ENCODE measurements at places on chromosomes 5 and 9. TPM values are rescaled to one million over a fixed set of nuclear protein-coding genes. Genes with fewer than 3 reads are reported as not detected.

DNA sequence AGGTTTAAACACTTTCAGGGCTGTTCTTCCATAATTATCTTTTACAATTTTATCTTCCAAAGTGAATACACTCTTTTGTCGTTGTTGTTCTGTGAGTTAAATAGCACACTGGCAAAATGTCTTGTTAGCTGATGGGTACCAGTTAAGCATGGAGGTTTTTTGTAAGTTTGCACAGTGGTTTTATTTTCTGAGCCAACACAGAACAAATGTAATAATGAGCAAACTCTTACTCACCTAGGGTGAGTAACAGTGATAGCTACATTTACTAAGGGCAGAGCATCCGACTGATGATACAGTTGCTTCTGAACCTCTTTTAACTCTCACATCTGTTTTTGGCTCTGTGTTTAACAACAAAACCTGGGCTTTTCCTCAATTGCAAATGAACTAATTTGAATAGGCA lies 103.2 kb downstream of the CTNND2 start:
- no peaks in the 10 kb centered on the region for H3K4me1 ChIP-seq
- no peak for DNase-seq
- H3K36me3 ChIP-seq = no peaks in the 10 kb centered on the region
- no peak overlapping the region for H3K4me3 ChIP-seq

Gene ENG
- 4.0 TPM for total RNA-seq

- no peaks in the 10 kb centered on the region for H3K36me3 ChIP-seq
- no peak overlapping the region for H3K4me3 ChIP-seq
- DNase-seq = no peak
- H3K27me3 ChIP-seq = no peaks in the 10 kb centered on the region
- no peaks in the 10 kb centered on the region for H3K4me1 ChIP-seq
- no peak overlapping the region for H3K27ac ChIP-seq
Observed at GRCh38 chr5:77791926-77792325, 15.8 kb upstream of the TBCA start.

DNA sequence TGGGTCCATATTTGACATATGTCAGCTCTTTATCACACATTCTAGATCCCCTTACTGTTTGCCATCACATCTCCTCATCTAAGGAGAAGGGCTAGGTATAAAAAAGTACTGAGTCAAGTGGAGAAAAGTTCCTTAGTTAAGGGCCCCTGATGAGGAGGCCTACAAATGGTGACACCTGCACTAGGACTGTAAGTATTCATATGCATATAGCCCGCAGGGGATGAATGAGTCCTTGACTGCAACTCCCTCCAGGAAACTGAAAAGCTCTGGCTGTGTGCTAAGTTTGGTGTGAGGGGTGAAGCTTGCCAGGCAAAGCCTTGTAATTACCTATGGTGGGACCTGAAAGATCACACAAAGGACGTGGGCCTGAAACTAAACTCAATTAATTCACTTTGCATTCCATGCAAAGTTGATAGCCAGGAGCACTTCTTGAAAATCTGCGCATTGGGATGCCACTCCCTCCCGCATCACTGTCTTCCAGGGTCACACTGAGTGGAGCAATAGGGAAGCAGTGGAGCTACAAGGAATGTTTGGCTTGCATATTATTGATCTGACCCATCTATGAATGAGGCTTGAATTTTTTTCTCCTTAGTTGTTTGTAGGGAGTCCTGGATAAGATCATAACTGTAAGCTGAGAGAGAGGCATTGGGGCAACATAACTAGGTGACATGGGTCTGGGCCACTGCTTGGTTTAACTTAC lies 11.9 kb upstream of the EQTN start:
- no peaks in the 10 kb centered on the region for H3K36me3 ChIP-seq
- peaks cover 4% of the 10 kb centered on the region for H3K4me1 ChIP-seq
- no peak overlapping the region for H3K27ac ChIP-seq
- H3K27me3 ChIP-seq = no peaks in the 10 kb centered on the region
- DNase-seq = peak; percentile 53
- H3K4me3 ChIP-seq = no peak overlapping the region

- no peak for DNase-seq
- peaks cover 12% of the 10 kb centered on the region for H3K36me3 ChIP-seq
- no peaks in the 10 kb centered on the region for H3K27me3 ChIP-seq
- H3K27ac ChIP-seq = no peak overlapping the region
- no peak overlapping the region for H3K4me3 ChIP-seq
- peaks cover 7% of the 10 kb centered on the region for H3K4me1 ChIP-seq
Observed at GRCh38 chr5:131323378-131323777, 59.5 kb downstream of the CDC42SE2 start.

DNA sequence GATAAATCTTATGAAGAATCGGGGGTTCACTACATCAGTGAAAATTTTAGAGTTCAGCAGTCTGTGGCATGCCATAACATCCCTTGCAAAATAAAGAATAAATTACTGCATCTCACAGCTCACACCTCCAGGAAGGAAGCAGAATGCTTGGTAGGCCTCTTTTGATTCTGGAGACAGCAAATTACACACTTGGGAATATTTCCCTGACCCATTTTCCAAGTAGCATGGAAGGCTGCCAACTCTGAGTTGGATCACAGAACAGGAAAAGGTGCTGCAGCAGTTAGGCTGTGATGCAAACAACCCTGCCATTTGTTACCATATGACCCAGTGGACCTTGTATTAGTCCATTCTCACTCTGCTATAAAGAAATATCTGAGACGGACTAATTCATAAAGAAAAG lies 293.5 kb downstream of the ASTN2 start:
- peaks cover 10% of the 10 kb centered on the region for H3K4me1 ChIP-seq
- no peaks in the 10 kb centered on the region for H3K27me3 ChIP-seq
- H3K4me3 ChIP-seq = no peak overlapping the region
- no peak for DNase-seq

GRCh38 chr9:126292736-126293521 lies 33.7 kb upstream of the MVB12B start:
- H3K27me3 ChIP-seq = no peaks in the 10 kb centered on the region
- H3K36me3 ChIP-seq = no peaks in the 10 kb centered on the region
- H3K27ac ChIP-seq = no peak overlapping the region
- no peak for DNase-seq
- H3K4me3 ChIP-seq = no peak overlapping the region
- H3K4me1 ChIP-seq = no peaks in the 10 kb centered on the region

Gene FLT4
- 5.0 TPM for total RNA-seq

DNA sequence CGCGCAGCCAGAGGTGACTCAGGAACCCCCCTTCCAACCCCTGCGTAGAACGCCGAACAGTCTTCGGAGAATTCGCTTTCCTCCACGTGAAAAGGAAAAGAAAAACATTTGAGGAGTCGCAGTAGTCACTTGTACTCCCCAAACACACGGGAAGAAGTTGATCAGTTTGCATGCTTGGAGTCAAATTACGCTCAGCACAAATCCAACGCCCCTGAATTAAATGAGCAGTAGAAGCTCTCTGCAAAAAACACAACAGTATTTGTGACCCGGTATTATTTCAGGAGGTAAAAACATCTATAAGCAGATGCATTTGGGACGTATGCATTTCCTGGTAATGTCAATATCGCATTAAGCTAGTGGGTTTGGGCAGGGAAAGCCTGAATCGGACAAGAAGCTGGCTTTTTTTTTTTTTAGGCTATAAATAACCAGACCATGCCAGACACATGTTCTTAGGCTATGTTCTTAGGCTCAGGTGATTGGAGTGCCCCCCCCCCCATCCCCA lies 854 bp upstream of the ARL15 start:
- H3K36me3 ChIP-seq = no peaks in the 10 kb centered on the region
- no peak overlapping the region for H3K27ac ChIP-seq
- H3K4me1 ChIP-seq = peaks cover 17% of the 10 kb centered on the region
- H3K27me3 ChIP-seq = peaks cover 19% of the 10 kb centered on the region
- DNase-seq = peak; percentile 54

DNA sequence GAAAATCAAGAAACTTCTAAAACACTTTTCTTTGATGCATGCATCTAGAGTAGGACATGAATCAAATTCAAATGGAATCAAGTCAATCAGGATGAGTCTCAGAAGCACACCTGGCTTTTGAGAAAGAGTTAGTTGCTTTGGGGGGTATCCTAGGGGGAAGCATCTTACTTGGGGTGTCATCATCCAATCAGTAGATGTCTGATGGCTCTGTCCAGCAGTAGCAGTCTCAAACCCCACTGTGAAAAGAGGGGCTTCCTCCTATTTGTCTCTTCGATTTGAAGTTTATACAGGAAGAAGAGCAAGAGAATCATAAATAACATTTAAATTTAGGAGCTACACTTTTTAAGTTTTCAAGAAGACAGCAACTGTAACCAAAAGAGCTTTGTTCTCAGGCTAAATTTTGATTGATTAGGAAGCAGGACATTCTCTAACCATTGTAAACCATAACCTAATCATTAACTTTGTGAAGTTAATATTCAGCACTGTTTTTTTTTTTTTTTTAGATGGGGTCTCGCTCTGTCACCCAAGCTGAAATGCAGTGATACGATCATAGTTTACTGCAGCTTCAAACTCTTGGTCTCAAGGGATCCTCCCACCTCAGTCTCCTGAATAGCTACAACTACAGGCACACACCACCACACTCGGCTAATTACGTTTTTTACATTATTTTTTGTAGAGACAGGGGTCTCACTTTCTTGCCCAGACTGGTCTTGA lies 614.7 kb downstream of the CSNK1G3 start:
- no peaks in the 10 kb centered on the region for H3K36me3 ChIP-seq
- no peaks in the 10 kb centered on the region for H3K4me1 ChIP-seq
- H3K27me3 ChIP-seq = no peaks in the 10 kb centered on the region
- peak overlapping the region; percentile 96 for H3K27ac ChIP-seq

Gene PTRH1
- total RNA-seq = 18.7 TPM

Gene PCA3
- total RNA-seq = not detected

Gene WDR38
- total RNA-seq = not detected

DNA sequence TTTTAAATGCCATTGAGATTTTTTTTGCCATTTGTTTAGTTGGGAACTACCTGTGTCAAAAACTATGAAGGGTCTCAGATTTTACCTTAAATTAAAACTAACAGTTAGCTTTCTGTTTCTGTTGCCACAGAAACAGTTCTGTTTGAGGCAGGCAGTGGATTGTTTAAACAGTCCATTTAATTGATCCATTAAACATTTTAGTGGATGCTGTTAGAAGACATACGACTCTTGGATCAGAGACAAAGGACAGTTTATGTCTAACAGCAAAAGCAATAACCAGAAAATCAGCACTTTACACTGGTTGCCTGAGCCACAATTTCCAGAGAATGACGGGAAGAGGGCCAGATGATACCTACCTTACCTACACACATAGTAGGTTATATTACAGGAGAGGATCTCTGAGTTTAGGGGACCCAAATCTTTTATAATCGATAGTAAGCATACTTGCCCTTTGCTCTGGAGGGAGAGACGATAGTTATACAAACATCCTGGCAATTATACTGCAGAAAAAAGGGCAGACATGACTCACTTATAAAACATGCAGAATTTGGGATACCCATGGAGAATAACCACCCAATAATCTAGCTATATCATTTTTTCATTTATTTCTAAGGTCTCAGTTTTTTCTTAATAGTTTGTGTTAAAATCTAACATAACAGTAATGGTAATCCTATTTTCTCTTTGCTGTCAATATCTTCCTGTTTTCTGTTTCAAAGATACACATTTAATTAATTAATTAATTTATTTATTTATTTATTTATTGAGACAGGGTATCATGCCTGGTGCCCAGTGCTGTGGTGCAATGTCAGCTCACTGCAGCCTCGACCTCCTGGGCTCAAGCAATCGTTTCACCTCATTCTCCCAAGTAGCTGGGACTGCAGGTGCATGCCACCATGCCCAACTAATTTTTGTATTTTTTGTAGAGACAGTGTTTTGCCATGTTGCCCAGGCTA lies 136.7 kb upstream of the TNFAIP8 start:
- no peaks in the 10 kb centered on the region for H3K4me1 ChIP-seq
- no peak for DNase-seq

GRCh38 chr5:2143646-2144353 lies 261.1 kb upstream of the IRX4 start:
- no peaks in the 10 kb centered on the region for H3K36me3 ChIP-seq
- H3K4me1 ChIP-seq = no peaks in the 10 kb centered on the region
- no peaks in the 10 kb centered on the region for H3K27me3 ChIP-seq
- no peak overlapping the region for H3K27ac ChIP-seq
- DNase-seq = peak; percentile 70

DNA sequence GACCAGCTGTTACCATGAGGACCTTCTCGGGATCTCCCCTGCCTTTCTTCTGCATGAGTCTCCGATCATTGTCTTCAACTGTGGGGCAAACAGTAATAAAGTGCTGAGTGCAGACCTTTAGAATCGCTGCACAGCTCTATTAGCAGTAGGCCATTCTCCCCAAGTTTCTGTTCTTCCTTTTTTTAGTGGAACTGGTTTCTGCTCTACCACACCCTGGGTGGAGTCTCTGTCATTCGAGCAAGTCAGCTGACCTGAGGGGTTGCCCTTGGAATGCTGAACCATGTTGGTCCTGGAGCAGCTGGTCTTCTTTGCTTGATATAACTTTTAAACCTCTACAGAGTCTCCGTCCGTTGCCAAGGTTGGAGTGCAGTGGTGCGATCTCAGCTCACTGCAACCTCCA lies 33.4 kb upstream of the GNPDA1 start:
- H3K4me3 ChIP-seq = no peak overlapping the region
- no peaks in the 10 kb centered on the region for H3K27me3 ChIP-seq
- no peak for DNase-seq
- H3K4me1 ChIP-seq = no peaks in the 10 kb centered on the region
- no peak overlapping the region for H3K27ac ChIP-seq

GRCh38 chr9:127676638-127677037 lies 30.1 kb upstream of the CFAP157 start:
- H3K27me3 ChIP-seq = no peaks in the 10 kb centered on the region
- H3K36me3 ChIP-seq = peaks cover 6% of the 10 kb centered on the region
- H3K4me1 ChIP-seq = no peaks in the 10 kb centered on the region
- H3K27ac ChIP-seq = no peak overlapping the region
- no peak for DNase-seq

DNA sequence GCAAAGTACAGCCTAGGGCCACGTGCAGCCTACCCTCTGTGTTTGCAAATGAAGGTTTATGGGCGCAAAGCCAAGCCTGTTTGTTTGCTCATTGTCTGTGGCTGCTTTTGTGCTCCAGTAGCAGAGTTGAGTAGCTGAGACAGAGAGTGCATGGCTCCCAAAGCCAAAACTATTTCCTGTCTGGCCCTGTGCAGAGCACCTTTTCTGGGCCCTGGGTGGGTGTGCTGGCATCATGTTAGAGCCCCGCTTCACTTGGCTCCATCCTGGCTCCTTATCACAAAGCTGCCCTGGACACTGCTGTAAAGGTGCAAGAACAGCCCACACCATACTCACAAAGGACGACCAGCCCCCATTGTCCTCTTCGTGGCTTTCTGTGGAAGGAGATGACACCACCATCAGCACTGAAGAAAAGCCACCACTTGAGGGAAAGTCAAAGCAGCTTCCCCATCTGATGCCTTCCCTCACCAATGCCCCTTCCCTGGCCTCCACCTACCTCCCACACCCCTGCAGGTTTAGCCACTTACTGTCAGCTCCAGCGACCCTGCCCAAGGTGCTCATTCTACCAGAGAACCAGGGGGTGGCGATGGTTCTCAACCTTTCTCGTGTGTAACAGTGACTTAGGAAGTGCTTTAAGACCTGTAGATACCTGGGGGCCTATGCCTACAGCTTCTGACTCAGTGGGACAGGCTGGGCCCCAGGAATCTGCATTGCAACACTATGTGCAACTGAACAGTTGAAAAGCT lies 23.4 kb downstream of the LCP2 start:
- H3K4me3 ChIP-seq = no peak overlapping the region
- DNase-seq = peak; percentile 89
- peaks cover 8% of the 10 kb centered on the region for H3K27me3 ChIP-seq
- H3K4me1 ChIP-seq = peaks cover 6% of the 10 kb centered on the region
- no peak overlapping the region for H3K27ac ChIP-seq
- H3K36me3 ChIP-seq = no peaks in the 10 kb centered on the region

Data from endodermal cell (in vitro differentiated cells).